ENCODE measurements at places on chromosomes 1 and 21.

GRCh38 chr21:18549214-18549905, 145.8 kb upstream of the TMPRSS15 start:
- DNase-seq = no peak

GRCh38 chr1:7745783-7746182, 25.3 kb upstream of the VAMP3 start:
- no peak for DNase-seq

DNA sequence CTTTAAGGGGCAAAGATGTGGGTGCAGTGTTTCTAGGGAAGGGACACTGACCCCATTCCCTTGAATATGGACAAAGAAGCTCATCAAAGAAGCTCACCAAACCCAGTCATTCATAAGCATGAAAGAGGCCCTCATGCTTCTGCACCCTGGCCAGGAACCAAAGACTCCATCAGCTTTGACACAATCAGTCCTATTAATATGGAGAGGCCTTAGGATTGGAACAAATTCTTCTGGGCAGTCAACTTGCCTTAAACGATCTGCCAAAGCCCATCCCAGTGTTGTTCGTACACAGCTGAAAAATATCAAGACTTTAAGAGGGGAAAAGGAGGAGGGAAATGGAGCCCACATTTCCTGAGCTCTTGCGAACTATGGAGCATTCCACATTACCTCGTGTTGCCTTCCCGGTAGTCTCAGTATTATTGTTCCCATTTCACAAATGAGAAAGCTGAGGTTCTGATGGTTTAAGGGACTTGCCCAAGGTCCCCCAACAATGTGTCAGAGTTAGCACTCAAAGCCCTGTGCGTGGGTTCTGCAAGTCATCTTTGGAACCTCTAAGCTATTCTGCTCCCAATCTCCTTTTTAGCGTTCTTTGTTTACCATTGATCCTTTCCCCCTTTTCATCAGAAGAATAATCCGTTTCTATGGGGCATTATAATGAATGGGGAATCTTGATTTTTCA, 161.9 kb downstream of the ZBTB18 start:
- no peak for DNase-seq

DNA sequence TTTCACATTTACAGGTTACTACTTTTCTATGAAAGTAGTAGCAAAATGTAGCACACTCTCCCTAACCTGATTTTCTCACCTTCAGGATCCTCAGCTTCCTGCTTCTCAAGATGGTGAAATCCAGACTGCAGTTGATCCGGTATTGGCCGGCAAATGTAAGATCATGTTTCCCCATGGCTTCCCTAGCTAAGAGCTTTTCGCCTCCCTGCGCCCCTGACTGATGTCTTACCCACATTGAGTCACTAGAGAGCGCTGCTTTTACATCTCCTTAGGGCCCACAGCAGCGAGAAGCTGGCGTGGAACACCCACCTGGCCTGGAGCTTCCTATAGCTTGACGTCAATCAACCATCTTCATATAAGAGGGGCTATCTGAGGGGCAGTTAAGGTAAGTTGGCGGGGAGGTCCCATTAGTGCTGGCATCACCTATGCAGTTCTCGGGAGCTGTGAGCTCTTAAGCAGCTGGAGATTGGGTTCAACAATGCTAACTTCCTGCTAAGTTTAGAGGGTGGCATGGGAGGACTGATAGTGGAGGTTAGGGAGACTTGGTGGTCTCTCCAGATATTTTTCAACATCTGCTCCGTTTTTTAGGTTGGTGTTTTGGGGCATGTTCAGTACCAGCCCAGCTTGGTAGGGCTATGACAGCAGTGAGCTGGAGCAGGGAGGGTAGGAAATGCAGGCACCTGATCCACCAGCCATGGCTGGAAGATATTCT, 5.5 kb downstream of the PTPN7 start:
- peak; percentile 57 for DNase-seq

DNA sequence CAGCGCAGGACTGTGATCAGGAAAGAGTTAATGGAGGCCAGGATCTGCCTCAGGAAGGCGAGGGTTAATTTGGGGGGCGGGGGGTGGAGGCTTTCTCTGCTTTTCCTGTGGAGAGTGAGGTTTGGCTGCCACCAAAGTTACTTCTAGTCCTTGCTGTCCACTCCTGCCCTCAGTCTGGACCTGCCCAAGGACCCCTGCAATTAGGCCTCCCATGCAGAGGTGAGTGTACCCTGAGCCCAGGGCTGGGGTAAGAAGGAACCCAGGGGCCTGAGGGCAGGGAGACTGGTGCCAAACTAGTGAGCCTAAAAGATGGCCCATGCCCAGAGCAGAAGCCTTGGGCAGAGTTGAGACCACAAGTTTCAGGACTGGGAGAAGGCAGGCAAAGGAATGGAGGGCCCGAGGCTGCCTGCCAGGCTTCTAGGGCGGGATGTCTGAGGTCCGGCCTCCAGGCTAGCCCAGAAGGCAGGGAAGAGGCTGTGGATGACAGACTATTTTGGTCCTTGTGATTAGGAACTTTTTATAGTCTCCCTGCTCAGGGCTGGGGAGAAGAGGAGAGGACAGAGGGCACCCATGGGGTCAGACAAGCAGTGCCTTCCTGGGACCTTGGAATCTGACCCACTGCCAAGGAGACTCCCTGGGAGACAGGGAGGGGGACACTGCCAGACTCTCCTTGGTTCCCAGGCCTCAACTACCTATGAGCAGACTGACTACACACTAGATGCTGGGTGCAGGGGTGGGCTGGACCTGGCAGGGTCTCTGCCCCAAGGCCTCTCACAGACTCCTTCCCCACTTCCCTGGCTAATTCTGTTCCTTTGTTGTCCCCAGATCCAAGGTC, at the start of gene FAM110D:
TSS of gene FAM110D (plus strand) at position 172 of the 835 bp plus-strand sequence. CDS start 2,213 bp downstream, outside the sequence.
- no peak for DNase-seq

DNA sequence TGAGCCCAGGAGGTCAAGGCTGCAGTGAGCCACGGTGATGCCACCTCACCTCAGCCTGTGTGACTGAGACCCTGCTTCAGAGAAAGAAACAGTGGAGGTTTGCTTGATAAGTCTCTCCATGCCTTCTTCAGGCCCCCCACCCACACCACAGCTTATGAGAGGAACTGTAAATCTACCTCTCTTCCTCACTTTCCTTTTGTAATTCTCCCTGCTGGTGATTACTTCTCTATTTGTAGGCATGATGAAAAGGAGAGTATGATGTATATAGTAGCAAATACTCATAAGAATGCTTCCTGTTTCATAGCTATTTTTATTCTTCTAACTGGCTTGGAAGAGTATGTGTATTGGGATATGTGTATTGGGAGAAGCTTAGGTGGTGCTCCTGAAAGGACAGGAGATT, 186.3 kb downstream of the VPS13D start:
- DNase-seq = no peak

DNA sequence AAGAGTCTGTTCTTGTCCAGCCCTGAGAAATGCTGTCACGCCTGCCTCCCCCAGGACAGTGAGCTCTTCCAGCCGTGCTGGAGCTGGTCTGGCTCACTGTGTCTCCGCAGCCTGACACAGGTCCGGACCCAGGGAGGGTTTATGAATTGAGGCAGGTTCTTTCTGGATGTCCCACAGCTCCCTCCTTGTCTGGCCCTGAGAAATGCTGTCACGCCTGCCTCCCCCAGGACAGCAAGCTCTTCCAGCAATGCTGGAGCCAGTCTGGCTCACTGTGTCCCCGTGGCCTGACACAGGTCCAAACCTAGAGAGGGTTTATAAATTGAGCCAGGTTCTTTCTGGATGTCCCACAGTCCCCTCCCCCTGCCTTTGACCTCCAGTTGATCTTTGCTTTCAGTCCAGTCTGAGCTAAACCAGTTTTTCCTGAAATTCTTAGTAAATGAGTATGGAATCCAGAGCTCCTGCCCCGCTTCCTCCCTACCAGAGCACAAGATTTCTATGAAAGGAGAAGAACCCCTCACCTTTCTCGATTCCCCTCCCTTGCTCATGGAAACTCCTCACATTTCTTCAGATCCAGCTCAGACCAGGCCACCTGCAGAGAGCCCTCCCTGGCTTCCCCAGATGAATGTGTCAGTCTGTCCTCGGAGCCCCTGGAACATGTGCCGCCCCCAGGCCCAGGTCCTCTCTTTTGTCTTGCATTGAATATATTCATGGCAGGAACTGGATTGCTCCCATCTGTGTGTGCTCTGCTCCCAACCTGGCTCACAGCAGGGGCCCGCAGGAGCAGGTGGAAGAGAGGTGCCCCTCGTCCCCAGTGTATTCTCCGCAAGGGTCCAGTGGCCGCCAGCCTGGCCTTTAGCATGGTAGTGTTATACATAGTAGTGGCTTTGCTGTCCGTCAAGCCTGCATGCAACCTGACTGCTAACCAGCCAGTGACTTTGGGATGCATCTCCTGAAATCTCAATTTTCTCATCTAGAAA, 116.3 kb downstream of the EPHB2 start:
- DNase-seq = no peak

GRCh38 chr21:33116676-33117075, 46.7 kb downstream of the OLIG1 start:
- DNase-seq = no peak

DNA sequence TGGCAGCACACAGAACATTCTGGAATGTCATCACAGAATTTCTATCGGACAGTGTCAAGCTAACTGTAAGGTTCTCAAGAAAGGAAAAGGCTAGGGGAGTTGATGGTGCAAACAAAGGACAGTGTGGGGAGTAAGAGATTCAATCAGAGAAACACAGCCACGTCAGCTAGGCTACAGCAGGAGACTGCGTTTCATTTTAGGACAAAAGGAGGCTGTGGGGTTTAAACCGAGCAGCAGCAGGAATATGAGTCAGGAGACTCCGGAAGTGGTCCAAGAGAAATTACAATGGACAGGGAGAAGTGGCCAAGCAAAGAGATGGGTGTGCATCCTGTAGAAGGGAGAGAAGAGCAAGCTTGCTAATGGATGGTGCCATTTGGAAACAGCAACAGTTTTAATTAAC, 37.4 kb upstream of the C1orf198 start:
- no peak for DNase-seq

DNA sequence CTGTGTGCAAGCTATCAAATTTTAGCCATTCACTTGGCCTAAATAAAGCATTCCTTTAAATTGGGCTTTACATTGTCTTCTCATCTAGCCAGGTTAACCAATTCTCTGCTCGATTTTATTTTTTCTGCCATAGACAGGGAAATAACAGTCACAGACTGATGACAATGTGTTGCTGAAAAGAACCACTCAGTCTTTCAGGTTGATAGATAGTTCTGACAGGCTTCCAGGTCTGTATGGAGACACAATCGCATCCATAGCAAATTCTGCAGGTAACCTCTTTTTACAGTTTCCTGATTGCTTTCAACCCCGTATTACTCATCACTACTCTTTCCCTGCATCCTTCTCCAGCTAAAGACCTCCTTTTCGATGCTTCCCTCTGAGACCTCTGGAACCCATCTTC, 198.0 kb downstream of the KCNH1 start:
- no peak for DNase-seq

DNA sequence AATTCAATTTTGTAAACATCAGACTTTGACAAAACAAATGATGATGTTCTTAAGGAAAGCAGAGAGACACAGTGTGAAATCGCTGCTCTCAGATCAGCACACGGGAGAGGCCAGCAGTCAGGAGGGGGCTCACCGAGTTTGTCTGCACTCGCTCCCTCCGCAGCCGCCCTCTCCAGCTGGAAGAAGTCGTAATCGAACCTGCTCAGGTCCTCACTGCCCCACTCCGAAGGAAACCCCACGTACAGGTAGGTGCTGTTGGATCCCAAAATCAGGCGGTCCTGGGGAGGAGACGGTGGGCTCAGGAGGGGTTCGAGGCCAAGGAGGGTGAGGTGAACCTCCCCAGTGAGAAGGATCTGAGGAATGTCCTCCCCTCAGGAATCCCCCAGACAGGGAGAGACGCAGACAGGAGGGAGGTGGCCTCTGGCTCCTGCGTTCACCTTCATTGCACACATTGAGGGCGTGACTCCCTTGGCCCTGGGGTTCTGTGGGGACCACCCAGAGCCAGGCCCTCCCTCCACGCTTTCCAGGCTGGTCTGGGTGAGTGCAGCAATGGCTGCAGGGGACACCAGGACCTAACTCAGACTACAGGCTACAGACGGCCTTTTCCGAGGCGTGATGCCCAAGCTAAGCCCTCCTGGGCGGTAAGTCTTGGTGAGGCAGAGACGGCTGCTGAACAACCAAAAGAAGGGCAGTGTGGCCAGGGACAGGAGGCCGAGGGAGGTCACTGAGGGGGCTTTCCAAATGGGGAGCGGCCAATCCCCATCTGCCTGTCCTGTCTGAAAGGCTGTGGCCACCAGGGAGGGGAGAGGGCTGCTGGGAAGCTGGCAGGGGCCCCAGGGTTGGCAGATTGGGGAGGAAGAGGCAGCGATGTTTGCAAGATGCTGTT, 65.5 kb downstream of the SCCPDH start:
- DNase-seq = no peak

DNA sequence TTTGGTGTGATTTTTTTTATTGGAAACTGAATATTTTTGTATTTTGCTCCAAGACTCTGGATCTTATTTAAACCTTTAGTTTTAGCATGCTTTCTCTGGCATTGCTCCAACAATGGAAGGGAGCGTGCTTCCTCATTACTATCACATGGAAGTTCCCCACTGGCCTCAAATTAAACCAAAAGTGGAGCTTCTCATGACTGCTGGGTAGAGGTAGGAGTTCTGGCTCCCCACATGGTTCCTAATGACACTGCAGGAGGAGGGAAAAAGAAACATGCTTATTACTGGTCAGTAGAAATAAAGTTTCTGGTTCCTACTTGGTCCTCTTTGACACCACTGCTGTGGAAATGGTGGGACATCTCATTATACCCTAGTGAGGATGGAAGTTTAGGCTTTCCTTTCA, 310.5 kb downstream of the PTGER3 start:
- no peak for DNase-seq

- DNase-seq = no peak
Measured at GRCh38 chr1:239999170-239999569, 92.5 kb upstream of the FMN2 start.

DNA sequence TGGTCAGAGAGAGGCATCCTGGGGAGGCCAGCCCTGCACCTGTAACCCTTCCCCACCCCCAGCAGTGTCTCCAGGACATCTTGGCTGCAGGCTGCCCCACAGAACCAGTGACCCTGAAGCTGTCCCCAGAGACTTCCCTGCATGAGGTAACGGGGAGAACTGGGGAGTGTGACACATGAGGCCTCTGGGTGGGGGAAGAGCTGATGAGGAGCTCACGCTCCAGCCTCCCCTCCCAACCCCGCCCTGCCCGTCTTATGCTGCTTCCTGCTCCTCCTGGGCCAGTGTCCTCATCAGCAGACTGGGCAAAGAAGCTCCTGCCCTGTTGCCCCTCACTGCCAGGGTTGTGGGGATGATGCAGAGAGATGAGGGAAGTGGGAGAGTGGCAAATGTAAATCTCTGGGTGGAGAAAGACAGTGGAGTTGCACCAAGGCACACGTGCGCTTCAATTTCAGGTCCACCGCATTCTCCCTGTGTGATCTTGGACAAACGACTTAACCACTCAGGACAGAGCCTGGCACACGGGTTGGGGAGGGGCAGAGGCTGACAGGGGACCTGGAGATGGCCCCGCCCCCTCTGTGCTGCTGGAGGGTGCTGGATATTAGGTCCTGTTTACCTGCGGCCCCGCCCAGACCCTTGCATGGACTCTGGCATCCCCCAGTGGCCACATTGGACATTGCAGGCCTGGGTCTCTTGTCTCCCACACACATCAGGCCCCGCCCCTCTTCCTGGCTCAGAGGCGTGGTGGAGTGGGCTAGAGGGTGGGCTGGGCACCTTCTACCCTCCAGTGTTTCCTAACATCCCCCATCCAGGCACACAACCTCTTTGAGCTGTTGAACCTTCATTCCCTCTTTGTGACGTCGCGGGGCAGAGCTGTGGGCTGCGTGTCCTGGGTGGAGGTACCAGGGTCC, 12.3 kb downstream of the CLCNKB start:
- DNase-seq = peak; percentile 86
